ENCODE measurements at places on chromosomes 3 and 15.

DNA sequence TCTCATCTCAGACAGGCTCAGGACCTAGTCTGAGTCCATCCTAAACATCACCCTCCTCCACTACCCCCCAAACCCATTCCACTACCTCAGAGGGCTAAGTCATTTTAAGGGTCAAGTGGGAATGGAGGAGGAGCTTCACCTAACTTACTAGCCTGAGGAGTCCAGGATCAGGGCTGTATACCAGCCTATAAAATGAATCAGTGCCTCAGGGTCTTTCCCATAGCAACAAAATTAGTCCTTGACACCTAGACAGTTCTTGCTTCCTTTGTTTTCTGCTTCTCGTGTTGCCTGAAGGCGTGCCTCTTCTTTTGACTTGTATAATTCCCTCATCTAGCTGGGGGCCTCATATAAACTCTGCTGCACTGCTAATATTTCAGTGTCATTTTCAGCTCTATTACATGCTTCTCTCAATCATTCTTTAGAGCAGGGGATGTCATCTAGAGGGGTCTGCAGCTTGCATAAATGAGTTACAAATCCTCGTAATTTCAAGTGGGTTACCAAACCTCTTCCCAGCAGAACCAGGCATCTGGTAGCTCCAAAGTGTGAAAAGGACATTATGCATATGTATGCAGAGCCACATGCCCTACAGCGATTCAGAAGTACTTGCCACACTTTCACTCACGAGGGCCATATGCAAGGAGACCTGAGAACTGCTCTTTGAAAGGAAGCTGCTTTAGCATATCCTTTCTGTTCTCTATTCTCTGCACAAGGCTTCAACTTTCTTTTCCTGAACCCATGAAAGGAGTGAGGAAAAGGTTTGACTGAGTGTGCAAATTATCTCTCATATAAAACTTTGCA, 311.7 kb upstream of the SEMA6D start:
- DNase-seq, result no peak

- no peak for DNase-seq
Observed at GRCh38 chr3:4523710-4524698, 30.9 kb downstream of the ITPR1 start.

GRCh38 chr3:56144805-56145204, 323.5 kb downstream of the ERC2 start:
- DNase-seq, result no peak

- no peak for DNase-seq
Observed at GRCh38 chr3:195082811-195083210, 188.1 kb downstream of the XXYLT1 start.

DNA sequence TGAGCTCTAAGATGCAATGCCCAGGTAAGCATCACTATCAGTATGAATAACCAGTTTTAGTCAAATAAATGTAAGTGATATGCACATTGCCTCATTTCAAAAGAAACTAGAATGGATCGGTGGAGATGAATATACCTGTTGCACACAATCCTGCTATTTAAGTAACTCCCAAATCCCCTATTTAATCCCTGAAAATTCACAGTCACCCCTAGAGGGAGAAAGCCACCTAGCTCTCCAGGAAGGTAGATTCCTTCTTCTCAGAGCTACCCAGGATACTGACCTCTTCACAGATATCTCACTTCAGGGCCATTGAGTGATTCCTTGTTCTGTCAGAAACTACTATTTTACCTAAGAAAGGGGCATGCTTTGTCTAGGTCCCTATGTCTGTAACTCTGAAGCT, 11.7 kb downstream of the LSAMP start:
- DNase-seq, result no peak

- no peak for DNase-seq
Observed at GRCh38 chr3:186540835-186541226, 3.3 kb downstream of the CRYGS start.

DNA sequence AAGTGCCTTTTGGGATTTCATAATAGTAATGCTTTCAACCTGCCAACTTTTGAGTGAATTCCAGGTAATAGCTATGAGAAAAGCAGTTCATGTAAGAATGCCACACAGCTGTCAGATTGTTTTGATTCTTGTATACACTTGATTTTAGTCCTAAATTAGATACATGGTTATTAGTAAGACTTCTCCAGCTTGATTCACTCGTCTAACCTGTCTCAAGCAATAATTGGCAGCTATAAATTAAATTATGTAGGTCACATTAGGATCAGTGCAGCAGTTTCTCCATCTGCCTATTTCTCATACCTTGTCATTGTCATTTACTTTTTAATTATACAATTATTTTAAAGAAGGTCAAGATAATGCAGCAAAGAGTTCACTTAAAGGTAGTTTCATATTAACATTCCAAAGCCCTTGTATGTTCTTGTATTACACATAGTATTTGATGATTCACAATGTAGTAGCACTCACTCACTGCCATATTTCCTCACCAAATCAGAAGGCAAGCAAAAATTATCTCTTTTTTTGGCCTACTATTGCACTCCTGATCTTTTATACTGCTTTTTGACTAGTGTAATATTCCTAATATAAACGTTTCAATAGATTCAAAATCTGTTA, 10.9 kb upstream of the CRYBG3 start:
- DNase-seq, result no peak

DNA sequence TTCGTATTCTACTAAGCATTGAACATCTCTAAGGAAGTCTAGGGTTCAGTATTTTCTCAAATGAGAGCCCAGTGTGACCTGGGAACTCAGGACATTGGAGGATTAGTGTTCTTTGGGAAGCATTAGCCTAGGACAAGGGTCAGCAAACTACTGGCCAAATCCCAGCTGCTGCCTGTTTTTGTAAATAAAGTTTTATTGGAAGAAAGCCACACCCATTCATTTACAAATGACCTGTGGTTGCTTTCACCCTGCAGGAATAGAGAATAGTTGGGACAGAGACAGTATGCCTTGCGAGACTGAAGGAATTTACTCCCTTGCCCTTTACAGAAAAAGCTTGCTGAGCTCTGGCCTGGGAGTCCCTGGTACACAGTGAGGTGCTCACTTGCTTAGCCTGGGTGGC, 20.6 kb downstream of the SLC6A11 start:
- DNase-seq, result no peak

GRCh38 chr3:161689584-161690298, 193.1 kb downstream of the OTOL1 start:
- no peak for DNase-seq

GRCh38 chr3:182414586-182414985, 378.7 kb upstream of the ATP11B start:
- no peak for DNase-seq

GRCh38 chr3:146503461-146504202, 34.3 kb upstream of the PLSCR2 start:
- DNase-seq, result peak; percentile 49

DNA sequence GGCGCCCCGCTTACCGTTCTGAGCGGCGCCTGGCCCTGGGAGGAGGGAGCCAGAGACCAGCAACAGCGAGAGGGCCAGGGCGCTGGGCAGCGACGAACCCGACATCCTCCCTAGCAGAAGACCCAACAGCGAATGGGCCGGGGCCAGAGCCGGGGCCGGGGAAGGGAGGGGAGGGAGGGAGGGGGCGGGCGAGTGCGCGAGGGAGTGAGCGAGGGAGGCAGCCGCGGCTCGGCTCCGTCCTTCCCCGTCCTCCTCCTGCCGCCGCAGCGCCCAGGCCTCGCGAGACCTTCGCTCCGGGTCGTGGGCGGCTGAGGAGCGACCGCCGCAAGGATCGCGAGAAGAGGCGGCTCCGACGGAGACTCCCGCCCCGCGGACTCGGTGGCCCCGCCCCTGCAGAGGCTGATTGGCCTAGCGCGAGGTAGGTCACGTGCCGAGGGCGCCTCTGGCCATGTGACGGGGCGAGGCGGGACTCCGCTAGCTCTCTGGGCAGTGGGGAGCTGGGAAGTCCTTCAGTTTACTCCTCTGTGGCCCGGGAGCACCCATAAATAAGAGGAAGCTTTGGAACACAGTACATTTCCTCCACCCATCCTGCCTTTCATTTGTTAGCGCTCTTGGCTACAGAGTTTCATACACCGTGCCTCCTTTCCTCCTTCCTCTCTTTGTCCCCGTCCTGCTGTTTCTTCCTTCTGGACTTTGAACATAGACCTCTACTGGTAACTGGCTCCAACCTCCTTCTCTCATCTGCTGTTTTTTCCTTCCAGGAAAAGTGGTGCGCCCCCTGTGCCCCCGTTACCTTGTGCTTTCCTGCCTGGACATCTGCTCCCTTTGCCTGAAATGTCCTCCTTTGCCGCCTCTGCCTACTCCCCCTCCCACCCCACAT, at the start of gene NPTN:
Gene NPTN (minus strand): TSS at position 279 of the 880 bp plus-strand sequence. CDS start 174 bp downstream, at position 105.
- DNase-seq, result peak; percentile 100

- DNase-seq, result no peak
Observed at GRCh38 chr3:23276913-23277658, 74.0 kb downstream of the UBE2E2 start.

GRCh38 chr3:129462361-129462968, 22.4 kb downstream of the IFT122 start:
- DNase-seq, result no peak

DNA sequence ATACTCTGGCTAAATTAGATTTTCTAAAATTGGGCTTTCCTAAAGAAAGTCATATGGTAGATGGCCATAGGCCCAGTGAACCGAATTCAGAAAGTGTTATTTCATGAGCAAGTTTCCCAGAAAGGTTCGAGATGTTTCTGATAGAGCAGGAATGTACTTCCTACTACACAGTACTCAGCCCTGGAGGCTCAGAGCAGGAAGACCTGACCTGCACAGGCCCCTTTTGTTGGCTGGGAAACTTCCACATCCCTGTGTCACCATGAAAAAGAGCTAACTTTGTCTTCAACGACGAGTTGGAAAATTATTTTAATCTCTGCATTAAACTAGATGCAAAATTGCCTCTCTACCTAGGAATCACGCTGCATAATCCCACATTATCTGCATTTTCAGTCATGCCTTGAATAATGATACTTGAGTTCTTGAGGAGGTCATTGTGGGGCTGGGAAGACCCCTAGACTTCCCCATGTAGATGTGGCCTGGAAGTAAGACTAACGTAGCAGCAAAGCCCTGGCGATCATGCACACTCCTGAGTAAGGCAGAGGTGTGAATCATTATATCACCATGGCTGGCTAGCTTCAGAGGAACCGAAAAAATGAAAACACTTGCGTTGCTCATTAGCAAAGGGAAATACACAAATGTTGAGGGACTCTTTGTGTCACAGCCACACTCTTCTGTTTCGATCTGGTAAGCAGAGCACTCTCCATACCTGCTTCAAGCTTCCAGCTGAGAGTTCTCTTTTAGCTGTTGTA, 47.1 kb downstream of the CMTM7 start:
- DNase-seq, result peak; percentile 76

GRCh38 chr3:151191095-151191494, 11.9 kb downstream of the GPR171 start:
- no peak for DNase-seq

GRCh38 chr15:72237853-72238224, 6.8 kb upstream of the PKM start:
- DNase-seq, result peak; percentile 58

DNA sequence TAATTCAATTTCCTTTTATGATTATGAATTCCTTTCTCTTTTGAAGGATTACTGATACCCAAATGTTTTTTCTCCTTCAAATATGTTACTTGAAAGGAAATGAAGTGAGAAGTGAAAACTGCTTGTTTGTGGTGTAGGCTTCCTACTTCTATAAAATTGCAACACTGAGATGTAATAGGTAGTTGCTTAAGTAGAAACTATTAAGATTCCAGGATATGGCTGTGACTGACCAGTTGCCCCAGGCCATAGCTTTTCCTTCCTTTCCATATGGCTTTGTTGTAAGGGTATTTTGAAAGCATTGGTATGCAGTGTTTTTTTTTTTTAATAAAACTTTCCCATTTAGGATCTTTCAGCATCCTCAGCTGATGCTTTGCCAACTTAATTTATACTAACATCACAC, 28.5 kb downstream of the DNAJC13 start:
- DNase-seq, result peak; percentile 5

- peak; percentile 94 for DNase-seq
Observed at GRCh38 chr3:148991219-148992026, at the start of gene GYG1. TSS of gene GYG1 (plus strand) at chr3:148991540. CDS start at chr3:148991641, 101 bp downstream.

GRCh38 chr15:50970524-50970923, 62.0 kb downstream of the AP4E1 start:
- DNase-seq, result no peak

- peak; percentile 55 for DNase-seq
Observed at GRCh38 chr3:123028233-123028828, 768 bp upstream of the SEMA5B start.

- peak; percentile 38 for DNase-seq
Observed at GRCh38 chr15:90895571-90896117, 7.5 kb upstream of the MAN2A2 start.

DNA sequence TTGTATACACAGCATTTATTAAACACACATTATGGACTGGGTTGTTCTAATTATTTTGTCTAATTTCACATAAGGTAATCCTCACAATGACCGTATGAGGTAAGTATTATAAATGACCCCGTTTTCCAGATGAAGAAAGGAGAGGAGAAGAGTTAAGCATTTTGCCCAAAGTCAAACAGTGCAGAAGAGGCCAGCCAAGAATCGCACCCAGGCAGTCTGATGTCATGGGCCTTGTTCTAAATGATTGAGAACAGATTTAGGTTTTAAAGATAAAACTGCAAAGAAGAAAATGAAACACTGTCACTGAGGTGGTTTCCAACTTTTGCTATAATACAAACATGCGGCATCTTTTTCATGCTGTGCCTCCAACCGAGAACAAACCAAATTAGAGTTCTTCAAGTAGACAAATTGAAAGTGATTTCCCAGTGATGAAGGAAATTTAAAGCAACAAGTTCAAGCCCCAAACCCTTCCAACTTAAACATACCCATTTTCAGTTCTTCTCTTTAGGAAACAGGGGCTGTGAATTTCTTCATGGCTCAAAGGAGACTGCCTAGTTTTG, 155.3 kb downstream of the THRB start:
- no peak for DNase-seq

DNA sequence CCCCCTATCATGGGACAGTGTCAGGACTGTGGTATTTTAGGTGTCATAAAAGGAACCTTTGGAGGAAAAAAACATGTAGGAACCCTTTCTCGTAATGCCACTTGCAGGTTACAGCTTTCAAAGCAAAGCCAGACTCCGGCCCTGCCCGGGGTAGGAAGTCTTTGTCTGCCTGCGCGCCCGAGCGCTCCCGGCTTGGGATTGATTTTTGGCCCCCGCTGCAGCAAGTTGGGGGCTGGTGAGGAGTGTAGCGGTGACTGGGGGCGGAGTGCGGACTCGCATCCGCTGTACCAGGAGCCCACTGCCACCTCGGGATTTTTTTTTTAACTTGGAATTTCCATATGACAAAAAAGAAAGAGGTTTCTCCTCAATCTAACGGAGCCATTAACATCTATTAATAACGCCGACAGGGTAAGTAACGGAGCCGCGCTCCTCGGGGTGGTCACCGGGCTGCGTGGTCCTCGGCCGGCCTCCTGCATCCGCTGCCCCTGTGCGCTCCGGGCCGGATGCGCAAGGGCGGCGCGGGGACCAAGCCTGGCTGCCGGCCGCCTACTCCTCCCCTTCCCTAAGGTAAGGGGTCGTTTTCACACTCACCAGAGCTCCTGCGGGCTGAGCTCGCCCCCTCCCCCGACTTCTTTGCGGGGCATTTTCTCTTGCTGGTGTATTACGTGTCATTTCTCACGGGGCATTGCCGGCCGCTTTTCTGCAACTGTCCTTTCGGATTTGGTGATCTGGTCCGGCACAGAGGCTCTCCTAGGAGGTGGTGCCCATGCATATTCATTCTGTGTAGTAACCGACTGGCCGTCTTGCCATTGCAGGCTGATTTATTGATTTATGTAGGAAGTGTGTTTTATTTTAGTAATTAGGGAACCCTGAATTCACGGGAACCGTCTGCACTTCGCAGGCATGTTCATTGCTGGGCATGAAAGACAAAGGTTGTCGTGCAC, 219.8 kb upstream of the TOPAZ1 start:
- DNase-seq, result no peak

GRCh38 chr3:112095731-112096130, 9.5 kb downstream of the C3orf52 start:
- DNase-seq, result no peak
